HuH-7 (cell line): ENCODE measurements at places on chromosomes 11 and 22.
A peak's percentile ranks its signal among the peaks of the same experiment; 100 is the strongest.

GRCh38 chr11:132638423-132638822 is 893.9 kb downstream of the OPCML start:
- DNase-seq = no peak

DNA sequence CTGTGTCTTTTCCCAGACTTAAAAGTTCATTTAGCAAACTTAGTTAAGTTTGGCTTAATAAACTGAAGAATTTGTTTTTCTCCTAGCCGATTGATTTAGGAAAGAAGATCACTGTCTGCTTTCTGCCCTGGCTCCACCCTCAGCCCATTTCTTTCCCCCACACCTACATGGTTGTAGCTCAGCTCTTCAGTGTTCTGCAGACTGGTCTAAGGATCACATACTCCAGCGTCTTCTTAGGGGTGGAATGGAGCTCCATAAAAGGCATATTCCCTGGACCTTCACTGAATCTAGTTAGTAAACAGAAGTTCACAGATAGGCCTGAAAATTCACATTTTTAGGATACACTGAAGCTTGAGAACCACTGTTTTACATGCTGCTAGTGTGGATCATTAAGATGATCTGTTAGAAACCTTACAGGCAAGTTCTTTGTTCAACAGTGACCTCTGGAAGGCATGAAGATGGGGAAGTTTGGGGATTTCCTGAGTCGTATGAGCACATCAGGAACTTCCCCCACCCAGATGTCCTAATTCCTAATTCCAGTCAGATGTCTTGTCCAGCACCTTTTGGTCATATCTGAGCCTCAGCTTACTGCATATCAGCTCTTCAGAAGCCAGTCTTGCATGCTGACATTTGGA is 16.8 kb downstream of the PIWIL4 start:
- DNase-seq = no peak

DNA sequence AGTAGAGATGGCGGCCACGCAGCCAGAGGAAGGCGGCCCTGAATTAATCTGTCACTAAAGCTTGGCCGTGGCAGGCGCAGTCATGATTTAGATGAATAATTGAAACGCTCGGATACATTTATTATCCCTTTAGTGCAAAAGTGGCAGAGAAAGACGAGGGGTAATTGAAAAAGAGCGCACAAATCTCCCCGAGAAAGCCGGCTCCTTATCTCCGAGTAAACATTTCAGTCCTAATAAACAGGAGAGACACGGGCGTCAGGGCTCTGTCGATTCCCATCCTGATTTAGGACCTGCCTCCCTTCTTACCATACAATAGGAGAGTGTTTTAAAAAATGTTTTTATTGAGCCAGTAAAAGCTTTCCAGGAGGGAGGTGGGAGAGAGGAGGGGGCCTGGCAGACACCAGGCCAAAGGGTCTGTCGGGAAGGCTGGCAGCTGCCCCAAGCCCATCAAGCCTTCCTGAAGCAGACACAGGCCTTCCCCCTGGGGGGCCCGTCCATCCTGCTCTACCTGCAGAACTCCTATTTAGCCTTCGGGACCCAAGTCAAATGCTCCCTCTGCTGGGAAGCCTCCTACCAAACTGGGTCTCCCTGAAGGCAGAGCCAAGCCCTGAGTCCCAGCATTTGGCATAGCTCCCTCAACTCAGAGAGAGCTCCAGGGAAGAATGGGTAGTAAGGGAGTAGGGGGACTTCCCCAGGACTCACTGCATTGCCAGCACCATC is 22.8 kb downstream of the OTUB1 start:
- DNase-seq = peak; percentile 43

DNA sequence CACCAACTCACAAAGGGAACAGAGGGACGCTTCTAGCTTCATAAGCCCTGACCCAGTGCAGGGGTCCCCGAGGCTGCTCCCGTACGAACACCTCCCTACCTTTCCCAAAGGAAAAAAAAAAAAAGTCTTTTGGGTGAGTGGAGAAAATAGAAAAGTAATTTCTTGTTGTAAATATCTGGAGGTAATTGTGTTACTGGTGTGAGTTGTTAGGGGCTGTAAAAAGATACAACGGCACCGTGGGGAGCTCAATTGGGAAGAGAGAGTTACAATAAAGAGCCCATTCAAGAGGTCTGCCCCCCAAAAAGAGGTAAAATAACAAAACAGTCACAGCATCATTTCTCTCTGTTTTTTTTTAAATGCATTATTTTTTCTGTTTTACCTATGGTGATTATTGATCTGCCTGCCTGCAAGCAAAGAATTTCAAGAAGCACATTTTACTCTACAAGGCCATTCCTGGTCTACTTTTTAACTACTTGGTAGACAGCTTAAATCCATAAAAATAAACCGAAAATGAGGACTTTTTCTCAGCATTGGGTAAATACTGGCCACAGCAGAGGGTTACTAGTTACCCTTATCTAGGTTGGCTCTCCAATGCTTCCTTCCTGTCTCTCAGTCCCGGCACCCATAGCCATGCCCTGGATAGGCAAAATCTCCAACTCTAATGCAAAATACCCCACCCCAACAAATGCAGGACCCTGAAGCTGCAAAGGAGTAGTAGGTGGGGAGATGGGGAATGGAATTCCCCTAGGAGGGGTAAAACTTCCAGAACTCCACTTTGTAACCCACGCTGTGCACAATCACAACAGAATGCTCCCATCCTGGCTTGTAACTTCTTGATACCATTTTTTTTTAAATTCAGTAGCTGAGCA is 3.1 kb downstream of the PAX6 start:
- DNase-seq = no peak

DNA sequence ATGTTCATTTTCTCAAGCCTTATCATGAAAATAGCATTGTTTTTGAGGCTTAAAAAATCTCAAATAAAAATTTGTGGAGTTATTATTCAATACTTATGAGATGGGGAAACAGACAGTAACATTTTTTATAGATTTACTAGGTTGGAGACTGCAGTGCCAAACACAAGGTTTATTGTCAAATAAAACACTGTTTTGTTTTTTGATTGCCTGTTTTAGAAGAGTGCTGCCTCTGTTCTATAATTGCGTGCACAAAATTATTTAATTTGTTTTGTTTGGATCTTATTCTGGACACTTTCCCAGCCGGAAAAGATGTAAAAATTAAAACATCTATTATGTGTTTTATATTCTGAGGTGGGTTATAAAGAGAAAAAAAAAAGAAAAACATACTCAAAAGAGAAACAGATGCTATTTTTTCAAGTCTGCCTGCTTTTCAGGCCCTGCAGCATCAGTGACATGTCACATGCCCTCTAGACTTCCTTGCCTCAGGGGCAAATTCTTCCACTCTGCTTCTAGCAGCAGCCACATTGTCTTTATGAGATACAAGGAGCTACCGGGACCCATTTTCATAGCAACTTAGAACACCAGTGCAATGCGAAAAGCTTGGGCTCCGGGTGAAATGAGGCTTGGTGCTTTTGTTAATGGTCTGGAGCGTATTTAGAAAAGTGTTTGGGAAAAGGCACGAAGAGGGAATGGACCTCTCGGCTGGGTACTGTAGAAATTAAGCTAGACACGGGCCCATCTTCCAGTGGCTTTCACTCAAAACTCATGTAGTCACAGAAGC is 77.5 kb downstream of the EFCAB6 start:
- no peak for DNase-seq

GRCh38 chr22:40024201-40025061 is 29.7 kb downstream of the FAM83F start:
- DNase-seq = peak; percentile 94

- DNase-seq = peak; percentile 92
These were observed 55.7 kb downstream of the CD82 start for GRCh38 chr11:44621140-44621681.

DNA sequence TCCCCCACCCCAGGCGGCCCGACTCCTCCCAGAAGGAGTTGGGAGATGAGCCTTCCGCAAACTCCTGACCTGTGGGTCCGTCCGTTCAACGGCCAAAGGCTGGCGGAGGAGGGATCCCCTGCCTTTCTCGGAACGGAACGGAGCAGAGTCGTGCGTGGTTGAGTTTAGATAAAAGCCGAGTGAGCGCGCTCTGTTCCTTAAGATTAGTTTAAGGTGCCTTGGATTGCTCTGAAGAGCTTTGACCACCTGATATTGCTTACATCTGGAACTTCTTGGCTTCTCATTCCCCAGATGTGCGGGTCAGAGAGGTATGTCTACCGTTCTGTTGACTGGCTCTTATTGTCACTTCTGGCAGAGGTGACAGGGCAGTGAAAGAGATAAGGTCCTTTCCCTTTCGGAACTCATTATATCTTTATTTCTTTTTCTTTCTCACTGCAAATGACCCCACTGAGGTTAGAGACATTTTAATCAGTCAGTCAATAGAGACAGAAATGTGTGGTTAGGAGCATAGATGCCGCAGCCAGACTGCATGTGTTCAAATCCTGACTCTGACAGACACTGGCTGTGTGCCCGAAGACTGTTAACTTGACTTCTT is at the start of gene TRIM6:
TRIM6 (plus strand) TSS at position 31 of the 595 bp plus-strand sequence; CDS start at position 292, 261 bp downstream.
- peak; percentile 60 for DNase-seq

DNA sequence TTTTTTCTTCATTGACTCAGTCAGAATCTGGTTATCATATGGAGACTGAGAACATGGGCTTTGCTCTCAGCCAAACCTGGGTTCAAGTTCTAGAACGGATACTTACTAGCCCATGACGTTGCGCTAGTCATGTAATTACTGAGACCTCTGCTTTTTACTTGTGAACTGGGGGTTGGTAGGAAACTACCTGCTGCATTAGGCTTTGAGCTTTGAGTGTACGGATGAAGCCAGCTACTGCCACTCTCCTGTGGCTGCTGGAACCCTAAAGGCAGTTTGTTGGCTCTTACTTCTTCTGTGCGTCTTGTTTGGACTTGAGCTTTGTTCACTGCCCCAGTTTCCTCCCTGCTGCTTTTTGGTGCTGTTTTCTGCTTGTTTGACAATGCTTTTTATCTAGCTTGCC is 18.1 kb downstream of the PPP6R2 start:
- no peak for DNase-seq

- no peak for DNase-seq
These were observed 620 bp downstream of the SMPD1 start for GRCh38 chr11:6390718-6391469.

GRCh38 chr11:73466643-73467042 is 90.4 kb downstream of the RELT start:
- DNase-seq = no peak

DNA sequence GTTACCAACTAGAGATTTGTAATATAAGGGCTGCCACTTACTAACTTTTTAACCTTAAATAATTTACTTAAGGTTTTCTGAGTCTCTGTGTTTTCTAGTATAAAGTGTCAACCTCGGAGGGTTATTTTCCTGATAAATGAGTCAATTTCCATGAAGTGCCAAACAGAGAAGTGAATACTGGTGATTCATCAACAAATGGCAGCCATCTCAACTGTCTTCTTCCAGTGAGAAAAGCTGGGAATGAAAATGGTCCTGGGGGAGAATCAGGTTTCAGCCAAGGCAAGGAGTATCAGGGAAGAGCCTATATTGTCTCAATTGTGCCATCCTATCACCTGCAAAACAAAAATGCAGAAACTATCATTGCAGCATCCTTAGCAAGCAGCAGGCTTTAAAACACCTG is 129.1 kb downstream of the LUZP2 start:
- no peak for DNase-seq

- no peak for DNase-seq
These were observed 51.7 kb downstream of the TSPAN18 start for GRCh38 chr11:44778195-44779100.

DNA sequence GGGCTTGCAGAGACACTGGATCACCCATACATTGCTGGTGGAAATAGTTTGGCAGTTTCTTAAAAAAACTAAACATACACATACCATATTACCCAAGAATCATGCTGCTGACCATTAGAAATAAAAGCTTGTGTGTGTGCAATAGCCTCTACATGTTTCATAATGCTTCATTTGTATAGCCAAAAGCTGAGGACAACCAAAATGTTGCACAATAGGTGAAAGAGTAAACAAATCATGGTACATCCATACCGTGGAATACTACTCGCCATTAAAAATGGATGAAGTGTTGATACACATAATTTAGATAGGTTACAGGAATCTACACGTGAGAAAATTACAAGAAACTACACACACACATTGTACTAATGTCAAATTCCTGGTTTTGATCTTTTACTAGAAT is 6.5 kb downstream of the KBTBD3 start:
- no peak for DNase-seq

DNA sequence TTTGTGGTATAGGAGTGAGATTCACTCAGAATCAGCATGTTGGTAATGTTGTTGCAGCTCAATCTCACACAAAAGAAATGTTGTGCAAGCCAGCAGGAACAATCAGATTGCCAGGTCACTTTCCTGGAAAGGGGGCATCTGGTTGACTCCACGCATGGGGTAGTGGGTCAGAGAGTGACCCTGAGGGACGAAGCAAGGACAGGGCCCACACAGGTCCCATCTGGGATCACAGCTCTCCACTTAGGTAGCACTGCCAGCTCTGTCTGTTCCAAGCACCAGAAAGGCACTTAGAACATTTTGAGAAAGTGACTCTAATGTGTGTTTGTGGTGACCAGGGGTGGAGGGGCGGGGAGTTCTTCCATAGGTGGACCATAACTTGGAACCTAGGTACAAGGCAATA is 109.5 kb downstream of the RASSF10 start:
- DNase-seq = no peak

DNA sequence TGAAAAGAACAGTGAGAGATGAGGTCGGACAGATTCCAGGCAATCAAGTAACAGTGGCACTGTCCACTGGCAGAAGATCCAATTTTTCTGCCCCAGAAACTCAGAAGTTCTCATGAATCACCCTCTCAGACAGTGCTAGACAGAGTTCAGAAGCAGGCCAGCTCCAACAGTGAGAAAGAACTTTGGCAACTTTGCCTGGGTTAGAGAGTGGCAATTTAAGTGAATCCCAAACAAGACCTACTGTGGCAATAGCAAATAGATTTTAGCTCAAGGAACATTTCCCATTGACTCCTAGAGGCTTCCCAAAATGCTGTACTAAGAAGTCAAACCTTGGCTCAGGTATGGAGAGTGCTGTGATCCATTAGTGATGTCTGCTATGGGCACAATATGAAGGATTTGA is 12.3 kb downstream of the CD44 start:
- no peak for DNase-seq

- no peak for DNase-seq
These were observed 102.4 kb upstream of the THY1 start for GRCh38 chr11:119525180-119525866.

- no peak for DNase-seq
These were observed 120.5 kb downstream of the PGR start for GRCh38 chr11:101008961-101009689.

DNA sequence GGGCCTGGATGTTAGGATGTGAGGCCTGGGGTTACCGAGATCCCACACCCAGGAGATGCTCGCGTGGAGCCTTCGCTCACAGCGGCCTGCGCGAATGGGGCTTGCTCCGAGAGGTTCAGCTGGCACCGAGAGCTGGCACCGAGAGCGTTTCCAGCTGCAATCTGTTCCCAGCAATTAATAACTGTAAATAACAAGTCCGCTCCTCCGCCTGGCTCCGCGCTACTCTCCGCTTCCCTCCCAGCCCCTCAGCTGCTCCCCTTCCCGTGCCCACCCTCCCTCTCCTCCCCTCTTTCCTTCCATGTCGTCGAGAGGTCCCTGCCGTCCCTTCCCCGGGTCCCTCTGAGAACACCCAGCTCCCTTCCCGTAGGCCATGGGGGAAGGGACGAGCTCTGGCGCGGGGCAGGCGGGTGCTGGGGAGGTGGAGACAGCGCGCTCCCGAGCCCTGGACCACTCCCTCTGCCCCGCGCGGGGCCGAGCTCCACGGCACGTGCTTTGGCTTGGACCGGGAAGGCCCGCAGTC is 110.8 kb downstream of the WNT7B start:
- DNase-seq = no peak

GRCh38 chr11:116519499-116519898 is 253.3 kb downstream of the BUD13 start:
- DNase-seq = no peak

- DNase-seq = no peak
These were observed 52.4 kb upstream of the SHISAL1 start for GRCh38 chr22:44365191-44365590.
